NCI-H1694 treated with DMSO at 0.1 percent for 48 hours (cell line): ENCODE measurements at places on chromosomes 12 and 14.
A peak's percentile ranks its signal among the peaks of the same experiment; 100 is the strongest.

DNA sequence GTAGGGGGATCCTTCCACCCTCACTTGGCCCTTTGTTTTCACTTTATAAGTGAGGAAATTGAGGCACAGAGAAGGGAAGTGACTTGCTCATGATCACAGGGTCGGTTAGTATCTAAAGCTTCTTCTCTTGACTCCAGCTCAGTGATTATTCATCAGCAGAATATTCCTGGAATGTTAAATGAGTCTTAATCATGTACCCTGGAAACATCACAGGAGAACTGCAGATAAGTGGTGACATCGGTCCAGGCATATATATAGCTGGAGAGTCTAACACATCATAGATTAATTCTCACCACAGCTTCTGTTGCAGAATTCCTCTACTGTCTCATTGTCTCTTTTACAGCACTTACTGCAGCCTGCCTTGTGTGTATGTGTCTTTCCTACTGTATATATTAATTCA is 69.9 kb downstream of the PAH start:
- no peak for DNase-seq

- no peak for DNase-seq
These were observed 117.5 kb downstream of the UNC79 start for GRCh38 chr14:93548102-93548843.

DNA sequence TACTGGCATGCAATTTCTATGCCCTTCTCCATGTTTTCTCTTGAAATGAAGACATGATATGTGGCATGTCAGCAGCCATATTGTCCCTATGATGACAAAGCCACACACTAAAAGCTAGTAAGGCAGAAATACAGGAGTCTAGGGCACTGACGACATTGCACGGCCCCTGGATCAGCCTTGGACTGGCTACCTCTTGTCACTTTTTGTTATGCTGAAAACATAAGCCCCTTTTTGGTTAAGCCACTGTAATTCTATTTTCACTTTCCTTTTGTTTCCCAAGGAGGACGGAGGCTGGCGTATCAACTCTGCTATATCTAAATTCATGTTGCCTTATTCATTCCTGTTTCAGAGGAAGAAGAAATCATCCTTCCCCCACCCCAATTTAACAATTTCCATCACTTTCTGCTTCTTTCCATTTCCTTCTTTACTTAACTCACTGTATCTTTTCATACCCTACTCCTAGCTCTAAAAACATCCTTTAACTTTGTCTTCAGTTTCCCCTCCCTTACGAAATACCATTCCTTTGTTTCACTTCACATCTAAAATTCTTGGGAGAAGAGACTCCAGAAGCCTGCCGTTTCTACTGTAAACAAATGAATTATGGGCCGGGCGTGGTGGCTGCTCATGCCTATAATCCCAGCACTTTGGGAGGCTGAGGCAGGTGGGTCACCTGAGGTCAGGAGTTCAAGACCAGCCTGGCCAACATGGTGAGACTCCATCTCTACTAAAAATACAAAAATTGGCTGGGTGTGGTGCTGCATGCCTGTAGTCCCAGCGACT is 364.1 kb downstream of the PCNX1 start:
- DNase-seq, result no peak

- DNase-seq, result no peak
These were observed 32.5 kb downstream of the MMAB start for GRCh38 chr12:109540526-109541412.

- DNase-seq, result no peak
These were observed 8.2 kb downstream of the SLC22A17 start for GRCh38 chr14:23344481-23344880.

DNA sequence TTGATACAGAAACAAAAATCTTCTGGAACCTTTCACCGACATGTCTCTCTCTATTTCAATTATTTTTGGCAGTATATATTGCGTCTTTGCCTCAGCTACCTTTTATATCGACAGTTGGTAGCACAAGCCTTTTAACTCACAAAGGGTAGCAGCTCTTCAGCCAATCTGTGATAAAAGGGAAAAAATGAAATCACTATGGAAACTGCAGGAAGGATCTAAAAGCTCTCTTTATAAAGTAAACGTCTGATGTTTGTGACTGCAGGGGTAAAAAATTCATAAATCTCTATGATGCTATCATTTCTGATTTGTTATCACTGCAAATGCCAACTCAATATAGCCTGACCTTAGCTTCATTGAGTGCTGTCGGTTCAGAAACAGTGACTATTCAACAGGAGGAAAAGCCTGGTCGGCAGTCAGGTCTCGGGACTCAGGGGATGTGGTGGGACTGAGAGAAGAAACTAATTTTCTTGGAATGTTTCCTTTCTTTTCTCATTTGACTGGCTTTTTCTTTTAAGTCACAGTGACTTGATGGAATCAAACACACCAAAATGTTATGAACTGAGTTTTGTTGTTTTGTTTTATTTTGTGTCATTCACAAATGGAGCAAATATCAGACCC is 5.9 kb upstream of the RMST start:
- DNase-seq, result no peak

DNA sequence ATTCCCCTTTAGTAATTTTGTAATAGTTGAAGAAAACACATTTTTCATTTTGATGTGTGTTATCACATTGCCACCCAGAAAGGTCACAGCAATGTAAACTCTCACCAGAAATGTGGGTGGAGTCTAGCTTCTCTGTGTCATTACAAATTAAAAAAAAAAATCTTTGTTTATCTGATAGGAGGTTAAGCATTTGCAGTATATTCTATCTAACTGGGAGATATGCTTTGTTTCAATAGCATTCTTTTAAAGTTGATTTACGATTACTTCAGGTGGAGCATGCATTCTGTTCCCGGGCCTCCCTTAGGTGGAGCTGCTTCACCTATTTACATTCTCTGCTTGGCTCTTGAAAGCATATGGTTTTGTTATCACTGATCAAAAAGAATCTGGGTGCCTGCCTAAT is 7.8 kb downstream of the ADIPOR2 start:
- no peak for DNase-seq

- DNase-seq, result peak; percentile 73
These were observed 42.1 kb upstream of the CTDSP2 start for GRCh38 chr12:57888409-57889157.

DNA sequence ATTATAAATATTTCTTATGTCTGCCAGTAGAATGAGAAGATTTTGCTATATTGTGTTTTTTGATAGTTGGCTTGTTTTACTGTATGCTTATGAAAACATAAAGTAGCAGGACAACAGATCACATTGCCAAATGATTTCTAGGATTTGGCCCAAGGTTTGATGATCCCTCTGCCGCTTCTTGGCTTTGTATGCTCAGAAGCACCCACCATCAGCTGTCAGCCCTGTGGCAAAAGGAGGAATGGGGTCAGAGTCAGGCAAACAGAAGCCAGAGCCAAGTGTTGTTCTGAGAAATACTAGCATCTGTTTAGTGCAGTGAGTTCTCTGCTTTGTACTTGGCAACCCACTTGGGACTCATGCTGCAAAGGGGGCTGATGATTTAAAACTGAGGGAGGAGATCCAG is 152.2 kb downstream of the PDE3A start:
- DNase-seq, result peak; percentile 12

GRCh38 chr12:42706321-42706720 is 116.8 kb upstream of the PRICKLE1 start:
- DNase-seq, result no peak

- DNase-seq, result no peak
These were observed 120.9 kb downstream of the MED13L start for GRCh38 chr12:116156614-116157013.

GRCh38 chr12:12432364-12432763 is 75.5 kb downstream of the BORCS5 start:
- peak; percentile 11 for DNase-seq

DNA sequence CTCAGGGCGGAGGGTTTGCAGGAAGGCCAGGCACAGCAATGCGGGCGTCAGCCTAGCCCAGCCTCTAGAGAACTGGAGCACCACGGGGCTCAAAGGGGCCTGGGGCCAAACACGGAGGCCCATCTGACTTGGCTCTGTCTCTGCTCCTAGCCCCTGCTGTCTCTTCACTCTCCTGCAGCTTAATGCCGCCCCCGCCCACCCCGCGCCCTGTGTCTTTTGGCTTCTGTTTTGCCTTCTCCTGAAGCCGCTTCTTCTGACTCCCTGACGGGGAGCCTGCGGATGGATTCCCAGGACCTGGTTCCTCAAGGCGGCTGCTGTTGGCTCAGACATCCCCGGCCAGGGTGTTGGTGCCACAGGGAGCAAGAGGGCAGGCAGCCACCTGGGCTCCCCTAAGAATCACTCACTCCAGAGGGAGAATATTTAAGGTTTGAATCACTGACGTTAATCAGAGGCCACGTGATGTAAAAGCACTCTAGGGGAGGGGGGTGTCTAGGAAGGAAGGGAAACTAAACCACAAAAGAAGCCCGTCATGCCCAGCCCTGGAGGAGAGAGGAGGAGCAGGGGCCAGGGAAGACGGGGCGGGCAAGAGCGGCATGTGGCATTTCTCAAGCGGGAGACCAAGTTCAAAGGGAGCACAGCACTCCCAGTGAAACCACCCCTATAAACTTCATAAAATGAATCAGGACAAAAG is 36.9 kb upstream of the PRMT8 start:
- DNase-seq, result no peak

- no peak for DNase-seq
These were observed 78.2 kb downstream of the ESR2 start for GRCh38 chr14:64215978-64216377.

- DNase-seq, result no peak
These were observed 986.3 kb upstream of the TMEM132C start for GRCh38 chr12:127280393-127281275.

- no peak for DNase-seq
These were observed 223.2 kb downstream of the RERGL start for GRCh38 chr12:17866802-17867201.

DNA sequence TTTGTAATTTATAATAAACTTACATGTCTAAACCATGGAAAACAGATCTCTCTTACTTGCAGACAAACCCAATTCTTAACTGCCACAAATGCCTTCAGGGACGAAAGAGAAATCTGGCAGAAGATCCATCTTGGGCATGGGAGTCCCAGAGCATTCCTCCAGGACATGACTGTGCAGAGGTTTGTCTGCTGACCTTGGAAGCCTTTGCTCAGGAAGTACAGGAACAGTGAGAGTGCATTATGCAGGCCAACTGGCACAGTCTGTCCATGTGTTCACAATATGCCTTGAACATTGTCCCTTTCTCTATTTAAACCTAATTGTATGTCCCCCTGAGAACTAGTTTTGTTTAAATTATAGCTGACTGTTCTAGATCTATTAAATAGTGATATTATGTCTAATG is 467.1 kb downstream of the ATP23 start:
- DNase-seq, result no peak

DNA sequence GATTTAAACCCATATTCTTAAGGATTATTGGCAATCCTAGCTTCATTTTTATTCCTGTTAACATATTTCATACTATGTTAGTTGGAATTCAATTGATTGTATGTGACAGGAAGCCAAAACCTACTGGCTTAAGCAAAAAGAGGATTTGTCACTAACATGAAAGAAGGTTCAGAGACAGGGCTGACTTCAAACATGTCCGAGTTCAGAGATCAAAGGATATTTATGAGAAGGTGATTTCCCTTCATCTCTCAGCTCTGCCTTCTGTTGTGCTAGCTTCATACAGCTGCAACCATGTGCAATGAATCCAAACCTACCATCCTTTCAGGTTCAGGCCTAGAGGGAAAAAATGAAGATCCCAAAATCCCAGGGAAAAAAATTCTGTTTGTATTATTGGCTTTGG is 349.7 kb downstream of the ATP23 start:
- no peak for DNase-seq

GRCh38 chr12:87280356-87280755 is 748.8 kb downstream of the C12orf50 start:
- no peak for DNase-seq

DNA sequence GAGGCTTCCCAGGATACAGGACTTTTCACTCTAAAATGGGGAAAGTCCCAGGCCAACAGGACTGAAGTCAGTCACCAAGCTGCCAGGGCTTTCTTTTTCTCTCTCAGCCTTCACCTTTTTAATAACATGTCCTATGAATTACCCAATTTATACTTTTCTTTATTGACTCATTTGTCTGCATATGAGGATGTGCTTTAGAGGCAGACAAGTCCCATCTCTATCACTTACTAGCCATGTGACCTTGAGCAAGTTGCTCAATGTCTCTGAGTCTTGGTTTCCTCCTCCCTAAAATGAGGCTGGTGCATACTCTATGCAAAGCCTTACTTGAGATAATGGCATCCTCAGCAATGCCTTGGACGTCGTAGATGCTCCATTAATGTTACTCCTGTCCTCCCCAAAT is 98.1 kb upstream of the TMPO start:
- no peak for DNase-seq

DNA sequence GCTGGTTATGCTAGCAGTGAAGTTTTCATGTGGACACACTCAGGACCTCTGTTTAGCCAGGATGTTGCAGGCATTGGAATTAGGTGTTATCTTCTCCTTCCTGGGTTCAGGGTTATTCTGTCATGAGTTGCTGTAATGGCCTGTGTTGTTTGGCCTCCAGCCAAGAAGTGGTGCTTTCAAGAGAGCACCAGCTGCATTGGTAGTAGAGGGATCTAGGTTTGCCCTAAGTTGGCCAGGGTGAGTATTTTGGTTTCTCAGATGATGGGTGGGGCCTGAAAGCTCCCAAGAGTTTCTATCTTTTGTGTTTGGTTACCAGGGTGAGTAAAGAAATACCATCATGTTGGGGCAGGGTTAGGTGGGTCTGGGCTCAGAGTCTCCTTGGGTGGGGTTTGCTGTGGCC is 2.7 kb upstream of the GZMH start:
- no peak for DNase-seq

- DNase-seq, result no peak
These were observed 131.8 kb downstream of the ERC1 start for GRCh38 chr12:1122786-1123185.

DNA sequence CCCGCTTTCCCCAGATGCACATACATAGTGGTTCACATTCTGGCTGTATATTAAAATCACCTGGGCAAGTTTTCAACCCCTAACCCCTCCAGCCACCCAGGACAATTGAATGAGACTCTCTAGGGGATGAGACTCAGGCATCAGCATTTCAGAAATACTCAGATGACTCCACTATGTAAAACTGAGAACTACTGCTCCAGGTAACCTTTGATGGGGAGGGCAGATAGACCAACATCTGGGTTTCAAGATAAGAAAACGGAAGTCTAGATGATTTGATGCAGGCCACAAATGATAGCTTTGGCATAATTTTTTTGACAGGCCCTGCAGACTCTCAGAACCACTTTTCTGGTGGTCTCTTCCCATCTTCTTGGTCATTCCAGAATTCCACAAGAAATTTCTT is 341.1 kb downstream of the EMP1 start:
- no peak for DNase-seq

DNA sequence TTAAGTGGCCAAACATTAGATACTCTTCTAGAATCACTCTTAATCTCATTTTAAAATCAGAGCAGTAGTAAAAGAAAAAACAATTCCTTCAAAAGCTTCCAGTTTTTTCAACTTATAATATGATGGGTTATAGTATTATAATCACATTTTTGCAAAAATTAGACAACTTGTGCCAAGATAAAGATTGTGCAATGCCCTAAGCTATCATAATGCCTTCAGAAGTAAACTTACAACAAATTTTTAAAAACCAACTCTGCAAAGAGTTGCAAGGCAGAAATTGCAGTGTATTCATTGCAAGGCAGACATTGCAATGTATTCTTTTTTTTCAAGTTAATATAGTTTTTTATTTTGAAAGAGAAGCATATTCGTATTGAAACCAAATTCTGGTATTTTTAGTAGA is 47.2 kb upstream of the KITLG start:
- no peak for DNase-seq

- DNase-seq, result no peak
These were observed 824.5 kb downstream of the AACS start for GRCh38 chr12:125889742-125890141.

- no peak for DNase-seq
These were observed 446.9 kb downstream of the ATP23 start for GRCh38 chr12:58388261-58388660.
